A375 (cell line): ENCODE measurements at places on chromosomes 13 and 19. TPM values are rescaled to one million over a fixed set of nuclear protein-coding genes. Genes with fewer than 3 reads are reported as not detected.

CGB1 gene
- not detected in 2 replicates for total RNA-seq

SYT3 gene
- 0.60 and 0.61 TPM in 2 replicates for total RNA-seq

PSPN gene
- total RNA-seq, result 1.2 TPM in 2 replicates

CALR3 gene
- total RNA-seq, result 0.23 TPM in 1 of 2 replicates, not detected in the other

ZNF571 gene
- total RNA-seq, result 0.98 and 2.1 TPM in 2 replicates

SLC6A16 gene
- total RNA-seq, result 0.11 TPM in 1 of 2 replicates, not detected in the other

CYP4F2 gene
- 0.26 and 0.42 TPM in 2 replicates for total RNA-seq

HS6ST3 gene
- 0.15 and 0.16 TPM in 2 replicates for total RNA-seq

ONECUT3 gene
- total RNA-seq, result not detected in 2 replicates

KATNAL1 gene
- total RNA-seq, result 4.6 and 8.2 TPM in 2 replicates

OR10H4 gene
- total RNA-seq, result not detected in 2 replicates

OXGR1 gene
- total RNA-seq, result 0.38 and 0.66 TPM in 2 replicates

MEF2B gene
- 0.30 and 0.34 TPM in 2 replicates for total RNA-seq

PCSK4 gene
- total RNA-seq, result 0.98 and 1.6 TPM in 2 replicates

CD209 gene
- total RNA-seq, result not detected in 2 replicates

KCNN4 gene
- total RNA-seq, result 150 and 157 TPM in 2 replicates

PTPRH gene
- total RNA-seq, result 16.5 and 18.5 TPM in 2 replicates

ZNF229 gene
- 8.7 and 9.8 TPM in 2 replicates for total RNA-seq

MICOS13 gene
- 232 and 245 TPM in 2 replicates for total RNA-seq

KLK13 gene
- not detected in 2 replicates for total RNA-seq

ZNF563 gene
- total RNA-seq, result 1.4 and 2.4 TPM in 2 replicates

KLK10 gene
- total RNA-seq, result not detected in 2 replicates

FGF22 gene
- total RNA-seq, result 0.91 and 1.0 TPM in 2 replicates

SH2D3A gene
- total RNA-seq, result 1.1 and 2.3 TPM in 2 replicates

CHMP2A gene
- total RNA-seq, result 361 and 379 TPM in 2 replicates

ITGBL1 gene
- not detected in 2 replicates for total RNA-seq

SYCN gene
- not detected in 2 replicates for total RNA-seq

ZNF529 gene
- 6.4 and 9.1 TPM in 2 replicates for total RNA-seq

WDR88 gene
- not detected in 2 replicates for total RNA-seq

ZNF525 gene
- total RNA-seq, result 5.3 and 8.0 TPM in 2 replicates

KCNC3 gene
- total RNA-seq, result 1.2 and 1.5 TPM in 2 replicates

HIPK4 gene
- 0.19 TPM in 1 of 2 replicates, not detected in the other for total RNA-seq

KLF5 gene
- 27.1 and 36.8 TPM in 2 replicates for total RNA-seq

CYP4F12 gene
- 0.53 and 1.2 TPM in 2 replicates for total RNA-seq

PRR12 gene
- 7.6 and 10.9 TPM in 2 replicates for total RNA-seq

ZNF556 gene
- 0.83 and 1.3 TPM in 2 replicates for total RNA-seq

NAPSA gene
- total RNA-seq, result not detected in 2 replicates

DIAPH3 gene
- 8.9 and 10.1 TPM in 2 replicates for total RNA-seq

LILRB5 gene
- not detected in 2 replicates for total RNA-seq

BCAM gene
- 18.4 and 19.4 TPM in 2 replicates for total RNA-seq

CCDC8 gene
- total RNA-seq, result not detected in 2 replicates

ZNF667 gene
- not detected in 2 replicates for total RNA-seq

MYH14 gene
- total RNA-seq, result 6.8 and 6.9 TPM in 2 replicates

APBA3 gene
- 16.6 and 26.4 TPM in 2 replicates for total RNA-seq

LRG1 gene
- 0.11 TPM in 1 of 2 replicates, not detected in the other for total RNA-seq

KL gene
- not detected in 2 replicates for total RNA-seq

CEACAM20 gene
- not detected in 2 replicates for total RNA-seq
